Breast epithelium (tissue), 4 donors: ENCODE measurements at places on chromosomes 16 and 17. TPM values are rescaled to one million over a fixed set of nuclear protein-coding genes. Genes with fewer than 3 reads are reported as not detected.

DNA sequence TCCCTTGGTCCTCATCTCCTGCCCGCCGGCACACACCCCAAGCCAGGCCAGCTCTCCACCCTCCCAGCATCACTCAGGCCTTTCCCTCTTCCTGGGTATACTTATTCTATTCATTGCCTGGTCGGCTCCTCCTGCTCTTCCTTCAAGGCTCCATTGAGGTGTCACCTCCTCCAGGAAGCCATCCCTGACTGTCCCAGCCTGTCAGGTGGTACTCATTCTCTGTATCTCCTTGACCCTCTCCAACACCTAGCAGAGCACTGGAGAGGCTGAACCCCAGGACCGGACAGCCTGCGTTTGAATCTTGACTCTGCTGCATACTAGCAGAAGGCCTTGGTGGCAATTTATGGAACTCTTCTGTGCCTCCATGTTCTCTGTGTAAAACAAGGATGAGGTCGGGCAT is 428 bp upstream of the TNFRSF13B start:
- no peaks in the 10 kb centered on the region for H3K36me3 ChIP-seq
- H3K27me3 ChIP-seq: no peaks in the 10 kb centered on the region
- H3K4me1 ChIP-seq: no peaks in the 10 kb centered on the region

- DNase-seq: no peak
- no peak overlapping the region for H3K4me3 ChIP-seq
- H3K27ac ChIP-seq: no peak overlapping the region
These were observed 33.1 kb upstream of the CRISPLD2 start for GRCh38 chr16:84786605-84787262.

DNA sequence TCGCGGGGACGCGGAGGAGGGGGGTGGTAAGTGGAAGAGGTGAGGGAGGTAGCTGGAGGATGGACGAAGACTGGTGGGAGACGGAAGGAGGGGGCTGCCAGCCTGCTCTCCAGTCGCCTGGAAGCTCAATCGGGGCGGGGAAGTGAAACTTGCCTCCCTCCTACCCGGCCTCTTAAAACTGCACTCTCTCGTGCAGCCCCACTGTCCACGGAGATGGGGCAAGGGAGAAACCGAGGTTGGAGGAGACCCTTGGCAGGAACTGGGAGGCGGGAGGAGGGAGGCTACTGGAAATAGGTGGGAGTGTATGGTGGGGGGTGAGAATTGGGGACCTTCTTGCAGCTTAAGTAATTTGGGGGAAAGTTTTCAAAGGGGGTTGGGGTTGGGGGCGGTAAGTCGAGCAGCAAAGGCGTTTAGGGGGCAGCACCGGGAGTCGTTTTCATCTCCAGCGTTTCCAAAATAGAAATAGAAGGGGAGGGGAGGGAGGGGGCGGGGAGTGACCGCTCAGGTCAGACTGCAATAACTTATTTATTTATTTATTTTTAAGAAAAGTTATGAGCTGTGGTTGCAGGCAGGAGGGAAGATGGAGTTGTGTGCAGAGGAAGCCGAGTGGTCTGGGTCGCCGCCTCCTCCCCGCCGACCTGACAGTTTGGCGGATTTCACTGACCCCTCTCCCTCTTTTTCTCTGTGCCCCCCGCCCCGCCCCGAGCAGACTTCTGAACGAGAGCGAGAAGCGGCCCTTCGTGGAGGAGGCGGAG is 1.4 kb downstream of the SOX9 start:
- H3K27me3 ChIP-seq: peaks cover 12% of the 10 kb centered on the region
- peak overlapping the region; percentile 87 for H3K27ac ChIP-seq
- H3K4me3 ChIP-seq: peak overlapping the region; percentile 53
- DNase-seq: no peak

GRCh38 chr16:19104607-19105006 is 9.2 kb upstream of the ITPRIPL2 start:
- H3K36me3 ChIP-seq: no peaks in the 10 kb centered on the region
- H3K4me1 ChIP-seq: no peaks in the 10 kb centered on the region
- H3K27me3 ChIP-seq: no peaks in the 10 kb centered on the region
- H3K4me3 ChIP-seq: no peak overlapping the region
- no peak overlapping the region for H3K27ac ChIP-seq
- DNase-seq: no peak

- peaks cover 22% of the 10 kb centered on the region for H3K4me1 ChIP-seq
- no peaks in the 10 kb centered on the region for H3K36me3 ChIP-seq
- H3K4me3 ChIP-seq: no peak overlapping the region
- H3K27me3 ChIP-seq: no peaks in the 10 kb centered on the region
- H3K27ac ChIP-seq: peak overlapping the region; percentile 86
- DNase-seq: peak; percentile 77
These were observed 38.2 kb downstream of the TK2 start for GRCh38 chr16:66511602-66512271.

- H3K4me3 ChIP-seq: no peak overlapping the region
- no peaks in the 10 kb centered on the region for H3K36me3 ChIP-seq
- no peaks in the 10 kb centered on the region for H3K4me1 ChIP-seq
- H3K27me3 ChIP-seq: no peaks in the 10 kb centered on the region
- H3K27ac ChIP-seq: no peak overlapping the region
- peak; percentile 17 for DNase-seq
These were observed 44.6 kb downstream of the RMI2 start for GRCh38 chr16:11389631-11390565.

- H3K27ac ChIP-seq: peak overlapping the region; percentile 99
- H3K36me3 ChIP-seq: no peaks in the 10 kb centered on the region
- no peaks in the 10 kb centered on the region for H3K27me3 ChIP-seq
- H3K4me3 ChIP-seq: peak overlapping the region; percentile 89
- no peaks in the 10 kb centered on the region for H3K4me1 ChIP-seq
These were observed 739 bp downstream of the TCF25 start for GRCh38 chr16:89873972-89874689.

GRCh38 chr17:56943505-56944125 is 17.2 kb downstream of the COIL start:
- H3K4me1 ChIP-seq: no peaks in the 10 kb centered on the region
- H3K27ac ChIP-seq: no peak overlapping the region
- no peak for DNase-seq

Gene KRTAP2-3
- not detected for total RNA-seq

GRCh38 chr16:3214904-3215600 is 19.9 kb downstream of the ZNF200 start:
- DNase-seq: no peak
- H3K27ac ChIP-seq: no peak overlapping the region
- no peaks in the 10 kb centered on the region for H3K36me3 ChIP-seq
- H3K4me3 ChIP-seq: no peak overlapping the region
- H3K27me3 ChIP-seq: no peaks in the 10 kb centered on the region
- H3K4me1 ChIP-seq: no peaks in the 10 kb centered on the region

Gene ZNF385C
- 0.48 TPM for total RNA-seq

Gene TELO2
- total RNA-seq: 27.5 TPM

- DNase-seq: no peak
- peak overlapping the region; percentile 57 for H3K27ac ChIP-seq
- H3K36me3 ChIP-seq: peaks cover 4% of the 10 kb centered on the region
- H3K4me1 ChIP-seq: peaks cover 3% of the 10 kb centered on the region
- H3K27me3 ChIP-seq: no peaks in the 10 kb centered on the region
- H3K4me3 ChIP-seq: no peak overlapping the region
These were observed 30.0 kb downstream of the GINS2 start for GRCh38 chr16:85658504-85659326.

Gene ADAP2
- 12.3 TPM for total RNA-seq

Gene KRTAP4-5
- not detected for total RNA-seq

GRCh38 chr17:79841369-79842135 is 2.3 kb upstream of the CBX4 start:
- H3K36me3 ChIP-seq: no peaks in the 10 kb centered on the region
- peaks cover 37% of the 10 kb centered on the region for H3K27me3 ChIP-seq
- H3K27ac ChIP-seq: no peak overlapping the region
- H3K4me3 ChIP-seq: peak overlapping the region; percentile 80
- no peak for DNase-seq
- H3K4me1 ChIP-seq: peaks cover 29% of the 10 kb centered on the region

Gene CBX4
- total RNA-seq: 13.4 TPM

- H3K27ac ChIP-seq: peak overlapping the region; percentile 98
- peak overlapping the region; percentile 32 for H3K4me3 ChIP-seq
- peak; percentile 78 for DNase-seq
- H3K36me3 ChIP-seq: no peaks in the 10 kb centered on the region
- peaks cover 5% of the 10 kb centered on the region for H3K4me1 ChIP-seq
These were observed 21.4 kb downstream of the EMP2 start for GRCh38 chr16:10558746-10559641.

DNA sequence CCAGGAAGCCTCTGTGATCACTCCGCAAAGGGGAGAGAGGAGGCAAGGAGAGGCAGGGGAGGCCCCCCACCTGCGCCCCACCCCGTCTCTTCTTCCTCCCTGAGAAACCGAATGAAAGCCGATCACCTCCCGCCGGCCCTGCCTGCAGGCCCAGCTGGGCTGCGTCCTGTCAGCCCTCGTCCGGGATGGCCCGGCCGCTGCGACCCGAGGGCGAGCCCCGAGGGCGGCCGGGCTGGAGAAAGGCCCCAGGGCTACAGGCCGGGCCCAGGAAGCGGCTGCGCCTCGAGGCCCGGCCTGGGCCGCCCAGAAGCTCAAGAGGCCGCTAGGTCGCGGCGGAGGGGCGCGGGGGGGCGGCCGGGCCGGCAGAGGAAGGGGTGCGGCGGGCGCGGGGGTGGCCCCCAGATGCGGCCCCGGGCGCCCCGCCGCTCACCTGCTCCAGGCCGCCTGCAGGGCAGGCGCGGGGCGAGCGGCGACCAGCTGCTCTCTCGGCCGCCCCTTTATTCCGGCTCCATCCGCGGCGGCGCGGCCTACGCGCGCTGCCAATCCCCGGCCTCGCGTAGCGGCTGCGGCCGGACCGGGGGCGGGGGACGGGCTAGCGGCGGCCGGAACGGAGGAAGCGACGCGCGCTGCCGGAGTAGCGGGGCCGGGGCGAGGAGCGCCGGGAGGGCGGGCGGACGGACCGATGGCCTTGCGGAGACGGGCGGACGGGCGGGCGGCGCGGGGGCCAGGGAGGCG is at the start of gene ZNF319:
Gene ZNF319 (minus strand): TSS at position 702 of the 735 bp plus-strand sequence. CDS start 2,407 bp downstream, outside the sequence.
- peak within 1 kb of the TSS; percentile 87 for H3K27ac ChIP-seq
- H3K4me3 ChIP-seq: peak within 1 kb of the TSS; percentile 59
- H3K27me3 ChIP-seq: no peaks in the 10 kb centered on the region
- H3K36me3 ChIP-seq: peaks cover 5% of the 10 kb centered on the region
- no peaks in the 10 kb centered on the region for H3K4me1 ChIP-seq

Gene KDM6B
- total RNA-seq: 89.7 TPM

- H3K4me1 ChIP-seq: peaks cover 5% of the 10 kb centered on the region
- no peak overlapping the region for H3K27ac ChIP-seq
- H3K36me3 ChIP-seq: no peaks in the 10 kb centered on the region
- peaks cover 4% of the 10 kb centered on the region for H3K27me3 ChIP-seq
These were observed 4.5 kb downstream of the TBX4 start for GRCh38 chr17:61456688-61457225.

DNA sequence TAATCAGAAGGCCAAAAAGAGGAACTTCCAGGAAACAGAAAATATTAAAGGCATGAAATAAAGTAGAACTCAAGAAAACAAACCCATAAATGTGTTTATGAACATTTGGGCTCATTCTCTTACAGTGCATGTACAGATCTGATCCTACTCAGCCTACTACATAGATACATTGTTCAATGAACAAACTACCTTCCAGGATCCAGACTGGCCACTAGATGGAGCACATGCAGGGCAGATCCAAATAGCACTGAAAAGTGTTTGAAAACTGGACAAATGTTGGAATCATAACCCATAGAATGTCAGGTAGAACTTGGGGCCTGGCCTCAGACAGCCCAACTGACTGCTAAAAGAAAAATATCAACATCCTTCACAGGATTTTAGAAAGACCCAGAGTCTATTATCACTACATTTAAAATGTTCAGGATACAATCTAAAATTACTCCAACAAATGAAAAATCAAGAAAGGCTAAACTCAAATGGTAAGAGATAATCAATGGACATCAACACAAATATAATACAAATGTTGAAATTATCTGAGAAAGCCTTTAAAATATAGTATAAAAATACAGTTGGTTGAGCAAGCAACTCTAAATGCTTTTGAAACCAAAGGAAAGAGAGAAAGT is 122.4 kb upstream of the NUDT7 start:
- no peaks in the 10 kb centered on the region for H3K4me1 ChIP-seq
- H3K36me3 ChIP-seq: no peaks in the 10 kb centered on the region
- no peak for DNase-seq
- H3K27ac ChIP-seq: no peak overlapping the region

DNA sequence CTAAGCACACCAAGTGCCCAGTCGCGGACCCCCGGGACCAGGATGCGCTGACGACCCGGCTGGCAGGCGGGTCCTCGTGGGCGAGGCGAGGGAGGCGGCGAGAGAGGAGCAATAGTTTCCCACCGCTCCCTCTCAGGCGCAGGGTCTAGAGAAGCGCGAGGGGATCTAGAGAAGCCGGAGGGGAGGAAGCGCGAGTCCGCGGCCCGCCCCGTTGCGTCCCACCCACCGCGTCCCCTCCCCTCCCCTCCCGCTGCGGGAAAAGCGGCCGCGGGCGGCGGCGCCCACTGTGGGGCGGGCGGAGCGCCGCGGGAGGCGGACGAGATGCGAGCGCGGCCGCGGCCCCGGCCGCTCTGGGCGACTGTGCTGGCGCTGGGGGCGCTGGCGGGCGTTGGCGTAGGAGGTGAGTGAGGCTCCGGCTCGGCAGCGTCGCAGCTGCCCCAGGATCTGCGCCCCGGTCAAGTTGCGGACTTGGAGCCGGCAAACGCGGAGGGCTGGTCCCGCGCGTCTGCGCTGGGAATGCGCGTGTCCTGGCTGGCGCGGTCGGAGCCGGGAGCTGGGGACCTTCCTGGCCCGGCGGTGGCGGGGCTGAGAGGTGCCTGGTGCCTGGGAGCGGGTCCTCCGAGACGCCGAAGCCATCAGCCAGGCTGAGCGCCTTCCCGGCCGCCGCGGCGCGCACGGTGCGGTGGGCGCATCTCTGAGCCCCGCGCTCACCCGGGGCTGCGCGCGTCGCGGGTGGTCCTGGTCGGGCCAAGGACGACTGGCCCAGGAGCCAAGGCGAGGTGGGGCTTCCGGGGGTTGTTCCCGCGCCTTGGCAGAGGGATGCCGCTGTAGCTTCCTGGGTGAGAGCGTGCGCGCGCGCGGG is at the start of gene ITGB3:
Gene ITGB3 (plus strand): TSS at position 287 of the 862 bp plus-strand sequence. CDS start 35 bp downstream, at position 322.
- H3K36me3 ChIP-seq: no peaks in the 10 kb centered on the region
- H3K27ac ChIP-seq: peak within 1 kb of the TSS; percentile 90
- H3K27me3 ChIP-seq: no peaks in the 10 kb centered on the region
- peaks cover 4% of the 10 kb centered on the region for H3K4me1 ChIP-seq
- DNase-seq: peak; percentile 75
- peak within 1 kb of the TSS; percentile 79 for H3K4me3 ChIP-seq

DNA sequence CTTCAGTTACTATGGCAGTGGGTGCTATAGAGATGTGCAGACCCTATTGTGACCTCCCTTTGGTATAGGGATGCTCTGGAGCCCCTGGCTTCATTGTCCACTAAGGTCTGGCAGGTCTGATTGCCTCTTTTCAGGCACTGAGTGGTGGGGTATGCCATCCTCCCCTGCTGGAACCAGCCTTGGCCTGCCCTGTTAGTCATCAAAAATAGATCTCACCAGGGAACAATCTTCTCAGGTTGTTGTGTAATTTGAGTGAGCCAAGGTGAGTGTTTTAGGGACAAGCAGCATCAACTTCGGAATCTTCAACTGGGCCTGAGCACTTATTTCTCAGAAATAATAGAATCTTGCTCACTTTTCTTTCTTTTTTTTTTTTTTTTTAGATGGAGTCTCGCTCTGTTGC is 19.6 kb downstream of the HMOX2 start:
- H3K4me1 ChIP-seq: peaks cover 5% of the 10 kb centered on the region
- H3K36me3 ChIP-seq: no peaks in the 10 kb centered on the region
- no peaks in the 10 kb centered on the region for H3K27me3 ChIP-seq
- H3K4me3 ChIP-seq: no peak overlapping the region
- no peak overlapping the region for H3K27ac ChIP-seq

- H3K4me1 ChIP-seq: peaks cover 6% of the 10 kb centered on the region
- DNase-seq: no peak
- H3K4me3 ChIP-seq: peak overlapping the region; percentile 75
- H3K27ac ChIP-seq: peak overlapping the region; percentile 97
These were observed 684 bp upstream of the CWC25 start for GRCh38 chr17:38825762-38826247.

Gene TRPV3
- 1.1 TPM for total RNA-seq

- no peak overlapping the region for H3K4me3 ChIP-seq
- H3K27ac ChIP-seq: no peak overlapping the region
- DNase-seq: no peak
- H3K4me1 ChIP-seq: no peaks in the 10 kb centered on the region
- H3K27me3 ChIP-seq: no peaks in the 10 kb centered on the region
These were observed 27.8 kb downstream of the PIPOX start for GRCh38 chr17:29070781-29071180.
